Muscle of leg (tissue), 16 donors: ENCODE measurements at places on chromosomes 5 and 9. TPM values are rescaled to one million over a fixed set of nuclear protein-coding genes. Genes with fewer than 3 reads are reported as not detected.

- H3K4me3 ChIP-seq = no peak overlapping the region
- no peaks in the 10 kb centered on the region for H3K4me1 ChIP-seq
- no peaks in the 10 kb centered on the region for H3K27me3 ChIP-seq
- no peak overlapping the region for H3K27ac ChIP-seq
Observed at GRCh38 chr5:44183753-44184152, 205.5 kb downstream of the FGF10 start.

Gene SGCD
- 86.6 TPM for total RNA-seq

Gene ARHGEF37
- 3.9 TPM for total RNA-seq

- DNase-seq = no peak
- no peak overlapping the region for H3K27ac ChIP-seq
- H3K4me3 ChIP-seq = no peak overlapping the region
- no peaks in the 10 kb centered on the region for H3K27me3 ChIP-seq
- H3K36me3 ChIP-seq = no peaks in the 10 kb centered on the region
Observed at GRCh38 chr5:142886211-142886610, 116.0 kb downstream of the ARHGAP26 start.

Gene ESM1
- total RNA-seq = 2.8 TPM

Gene FOXD1
- 0.35 TPM for total RNA-seq

- no peak overlapping the region for H3K4me3 ChIP-seq
- H3K4me1 ChIP-seq = peaks cover 5% of the 10 kb centered on the region
- H3K36me3 ChIP-seq = no peaks in the 10 kb centered on the region
- peaks cover 85% of the 10 kb centered on the region for H3K27me3 ChIP-seq
- no peak for DNase-seq
Observed at GRCh38 chr5:146337264-146337904, 1.3 kb upstream of the POU4F3 start.

GRCh38 chr9:110282018-110282738, 25.9 kb upstream of the TXN start:
- no peak overlapping the region for H3K27ac ChIP-seq
- no peaks in the 10 kb centered on the region for H3K27me3 ChIP-seq
- DNase-seq = no peak
- H3K36me3 ChIP-seq = no peaks in the 10 kb centered on the region

DNA sequence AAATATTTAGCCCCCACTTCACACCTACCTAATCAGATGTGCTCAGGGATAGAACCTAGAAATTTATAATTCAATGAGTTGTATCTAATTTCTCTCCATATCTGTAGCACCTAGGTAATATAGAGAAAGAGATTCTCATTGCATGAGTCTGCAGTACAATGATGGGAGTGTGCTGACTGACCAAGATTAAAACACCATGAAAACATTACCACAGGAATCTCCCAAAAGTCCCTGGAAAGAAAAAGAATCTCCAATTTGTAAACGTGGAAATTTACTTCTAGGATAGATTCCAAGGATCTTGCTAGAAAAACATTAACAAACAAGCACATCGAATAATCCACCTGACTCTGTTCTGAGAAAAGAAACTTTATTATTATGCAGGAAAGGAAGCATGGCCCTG, 45.0 kb upstream of the DMRTA1 start:
- H3K4me3 ChIP-seq = no peak overlapping the region
- DNase-seq = no peak
- H3K36me3 ChIP-seq = no peaks in the 10 kb centered on the region
- H3K27me3 ChIP-seq = no peaks in the 10 kb centered on the region
- H3K4me1 ChIP-seq = no peaks in the 10 kb centered on the region

GRCh38 chr5:96081276-96081858, 119.7 kb upstream of the ELL2 start:
- no peaks in the 10 kb centered on the region for H3K4me1 ChIP-seq
- H3K27me3 ChIP-seq = no peaks in the 10 kb centered on the region
- H3K27ac ChIP-seq = no peak overlapping the region
- no peak for DNase-seq

Gene C5orf52
- total RNA-seq = not detected

DNA sequence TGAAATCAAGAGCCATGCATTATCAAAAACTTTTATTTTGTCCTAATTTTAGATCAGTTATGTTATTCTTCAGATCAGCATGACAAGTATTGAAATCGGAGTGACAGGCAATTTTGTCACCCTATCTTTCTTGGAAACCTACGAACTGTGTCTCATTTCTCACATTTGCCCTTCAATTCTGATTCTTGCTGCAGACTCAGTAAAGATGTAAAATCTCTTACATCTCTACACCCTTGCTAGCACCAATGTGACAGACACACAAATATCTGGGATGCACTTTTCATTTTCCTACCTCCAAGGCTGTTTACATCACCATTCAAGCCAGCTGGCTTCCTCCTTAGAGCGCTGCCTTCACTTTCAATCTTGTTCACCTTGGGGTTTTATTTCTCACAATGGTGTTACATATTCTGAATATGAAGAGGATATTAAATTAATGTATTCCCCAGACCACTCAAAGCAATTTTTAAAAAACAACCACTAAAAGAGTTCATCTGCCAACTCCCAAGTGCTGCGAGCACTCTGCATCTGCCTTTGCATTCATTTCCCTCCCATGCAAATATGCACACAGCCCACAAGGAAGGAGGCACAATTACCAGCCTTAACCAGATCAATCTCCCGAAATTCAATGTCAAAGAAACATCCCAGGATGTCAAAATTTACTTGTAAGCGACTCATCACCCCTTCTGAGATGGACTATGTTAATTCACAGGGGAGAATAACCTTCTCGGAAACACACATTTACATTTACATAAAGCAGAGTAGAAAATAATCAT, 164.3 kb downstream of the ENC1 start:
- H3K4me3 ChIP-seq = no peak overlapping the region
- no peaks in the 10 kb centered on the region for H3K4me1 ChIP-seq
- no peaks in the 10 kb centered on the region for H3K36me3 ChIP-seq
- H3K27me3 ChIP-seq = no peaks in the 10 kb centered on the region

GRCh38 chr9:100411472-100412283, 15.3 kb upstream of the MSANTD3 start:
- H3K27ac ChIP-seq = no peak overlapping the region
- H3K4me3 ChIP-seq = peak overlapping the region; percentile 56
- no peaks in the 10 kb centered on the region for H3K27me3 ChIP-seq
- no peaks in the 10 kb centered on the region for H3K36me3 ChIP-seq
- DNase-seq = peak; percentile 95
- H3K4me1 ChIP-seq = peaks cover 5% of the 10 kb centered on the region

DNA sequence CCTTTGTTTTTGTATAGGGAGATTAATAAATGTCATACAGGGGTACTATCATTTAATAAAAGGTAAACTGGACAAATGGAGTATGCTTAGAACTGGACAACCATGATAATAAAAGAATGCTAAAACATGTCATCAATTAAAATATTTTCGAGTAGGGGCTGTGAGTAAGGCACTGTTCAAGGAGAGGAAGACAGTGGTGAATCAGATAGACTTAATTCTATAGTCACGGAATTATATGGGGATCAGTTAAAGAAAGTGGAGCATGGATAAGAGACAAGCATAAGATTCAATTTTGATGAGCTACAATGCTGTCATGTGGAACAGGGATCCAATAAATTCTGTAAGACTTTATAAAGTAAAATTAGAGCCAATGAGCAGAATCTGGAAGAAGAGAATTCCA, 104.5 kb downstream of the HMHB1 start:
- no peak overlapping the region for H3K27ac ChIP-seq
- no peaks in the 10 kb centered on the region for H3K4me1 ChIP-seq
- H3K4me3 ChIP-seq = no peak overlapping the region
- DNase-seq = no peak

Gene LCNL1
- 0.53 TPM for total RNA-seq

Gene RLN2
- total RNA-seq = 0.71 TPM

- no peak overlapping the region for H3K27ac ChIP-seq
- no peaks in the 10 kb centered on the region for H3K36me3 ChIP-seq
- no peak overlapping the region for H3K4me3 ChIP-seq
Observed at GRCh38 chr9:28692012-28692411, 1118.7 kb upstream of the C9orf72 start.

DNA sequence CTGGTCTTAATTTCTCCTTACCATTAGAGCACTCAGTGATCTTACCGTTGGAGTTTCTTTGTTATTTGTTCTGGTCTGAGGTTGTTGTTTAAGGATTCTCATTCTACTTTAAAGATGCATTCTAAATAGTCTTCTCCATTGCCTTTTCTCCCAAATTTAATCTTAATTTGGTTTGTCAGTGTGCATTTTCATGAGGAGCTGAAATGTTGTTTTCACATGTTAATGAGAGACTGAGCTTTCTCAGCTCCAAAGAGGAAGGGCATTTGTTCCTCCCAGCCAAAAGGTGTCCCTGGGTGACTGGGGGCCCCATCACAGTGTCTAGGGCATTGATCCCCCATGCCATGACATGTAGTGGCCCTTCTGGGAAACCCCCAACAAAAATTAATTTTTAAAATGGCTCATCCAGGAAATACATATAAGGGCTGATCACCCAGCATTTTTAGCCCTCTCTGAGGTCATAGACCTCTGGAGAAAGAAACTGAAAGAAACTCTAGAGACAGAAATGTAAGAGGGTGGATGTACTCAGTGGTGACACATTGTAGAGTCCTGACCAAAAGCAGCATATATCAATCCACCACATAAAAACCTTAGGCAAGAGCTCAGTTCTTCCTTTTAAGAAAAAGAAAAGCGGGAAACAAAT, 240.4 kb upstream of the RAI14 start:
- no peak overlapping the region for H3K4me3 ChIP-seq
- no peak overlapping the region for H3K27ac ChIP-seq
- no peak for DNase-seq

Gene TEX48
- not detected for total RNA-seq

- H3K36me3 ChIP-seq = no peaks in the 10 kb centered on the region
- no peak overlapping the region for H3K27ac ChIP-seq
- no peaks in the 10 kb centered on the region for H3K4me1 ChIP-seq
- H3K27me3 ChIP-seq = no peaks in the 10 kb centered on the region
Observed at GRCh38 chr5:100746730-100747129, 156.4 kb downstream of the ST8SIA4 start.

Gene RGS14
- 16.2 TPM for total RNA-seq

GRCh38 chr9:17536027-17536426, 42.8 kb upstream of the SH3GL2 start:
- H3K4me1 ChIP-seq = no peaks in the 10 kb centered on the region
- no peak overlapping the region for H3K27ac ChIP-seq

Gene PLAC8L1
- 0.18 TPM for total RNA-seq

Gene SPATA6L
- total RNA-seq = 0.49 TPM

GRCh38 chr5:40584054-40584453, 95.7 kb upstream of the PTGER4 start:
- no peak overlapping the region for H3K27ac ChIP-seq
- DNase-seq = no peak
- no peaks in the 10 kb centered on the region for H3K27me3 ChIP-seq
- no peaks in the 10 kb centered on the region for H3K4me1 ChIP-seq

DNA sequence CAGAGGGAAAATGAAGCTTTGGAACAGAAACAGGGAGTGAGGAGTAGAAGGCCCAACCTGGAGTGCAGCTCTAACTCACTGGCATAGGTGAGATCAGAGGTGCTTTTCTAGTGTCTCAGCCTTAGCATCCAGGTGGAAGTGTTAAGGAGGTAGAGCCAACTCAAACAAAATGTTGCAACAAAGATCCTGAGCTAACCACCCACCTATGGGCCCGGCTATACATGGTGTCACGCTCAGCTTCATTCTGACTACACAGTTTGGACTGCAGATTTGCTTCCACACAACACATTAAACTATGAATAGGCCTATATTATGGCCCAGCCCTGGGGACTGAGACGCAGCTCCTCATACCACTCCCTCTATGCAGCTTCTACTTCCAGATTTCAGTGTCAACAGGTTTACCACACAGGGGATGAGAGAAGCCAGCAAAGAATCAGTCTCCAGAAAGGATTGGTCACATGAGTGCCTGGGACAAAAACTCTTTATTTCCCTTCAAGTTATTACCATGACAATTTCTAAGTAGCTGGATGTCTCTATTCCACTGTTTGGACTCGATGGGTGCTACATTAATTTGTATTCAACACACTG, 9.0 kb downstream of the C5orf63 start:
- no peak for DNase-seq
- no peak overlapping the region for H3K4me3 ChIP-seq
- no peaks in the 10 kb centered on the region for H3K4me1 ChIP-seq
- no peak overlapping the region for H3K27ac ChIP-seq

GRCh38 chr9:134618163-134618832, 23.3 kb upstream of the COL5A1 start:
- H3K36me3 ChIP-seq = no peaks in the 10 kb centered on the region
- peak; percentile 90 for DNase-seq
- H3K4me3 ChIP-seq = no peak overlapping the region
- H3K27ac ChIP-seq = peak overlapping the region; percentile 62

Gene GPR150
- total RNA-seq = 0.09 TPM

Gene SARDH
- total RNA-seq = 6.3 TPM

DNA sequence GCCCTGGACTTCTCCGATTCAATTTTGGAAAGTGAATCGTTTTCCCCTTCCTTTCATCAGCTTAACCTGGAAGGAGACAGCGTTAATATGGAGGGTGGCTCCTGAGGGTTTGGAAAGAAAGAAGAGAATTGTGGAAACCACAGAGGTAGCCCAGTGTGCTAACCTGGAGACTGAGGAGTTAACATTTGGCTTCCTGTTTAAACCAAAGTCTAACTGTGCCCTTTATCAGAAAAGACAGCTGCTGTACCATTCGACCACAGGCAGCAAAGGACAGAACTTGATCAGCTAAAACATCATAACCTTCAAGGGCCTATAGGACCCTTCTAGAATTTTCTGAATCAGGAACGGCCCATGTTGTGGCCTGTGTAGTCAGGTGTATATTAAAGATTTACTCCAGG, 735 bp downstream of the IDNK start:
- H3K4me1 ChIP-seq = peaks cover 14% of the 10 kb centered on the region
- peak overlapping the region; percentile 90 for H3K27ac ChIP-seq
- peak overlapping the region; percentile 73 for H3K4me3 ChIP-seq
- H3K36me3 ChIP-seq = peaks cover 11% of the 10 kb centered on the region

- no peak for DNase-seq
- H3K4me3 ChIP-seq = no peak overlapping the region
- no peaks in the 10 kb centered on the region for H3K27me3 ChIP-seq
Observed at GRCh38 chr9:37986771-37987258, 82.2 kb downstream of the SHB start.
